ENCODE measurements at places on chromosomes 5 and 9. TPM values are rescaled to one million over a fixed set of nuclear protein-coding genes. Genes with fewer than 3 reads are reported as not detected.

DNA sequence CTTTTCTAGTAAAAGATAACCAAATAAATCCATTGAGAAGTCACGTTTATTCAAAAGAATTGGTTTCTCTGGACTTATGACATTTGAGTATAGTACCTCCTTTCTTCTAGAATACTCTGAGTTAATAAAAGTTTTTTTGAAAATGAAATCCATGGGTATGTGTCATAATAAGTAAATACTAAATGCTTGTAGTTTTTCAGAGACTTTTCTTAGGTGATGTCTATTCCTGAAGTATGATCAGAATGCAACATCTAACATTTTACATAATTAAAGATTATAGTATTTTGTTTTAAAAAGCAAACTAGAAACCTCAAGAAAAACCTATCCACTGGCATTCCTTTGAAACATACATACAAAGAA is 63.2 kb downstream of the NFIB start:
- no peak for DNase-seq

- no peak for DNase-seq
These were observed 354.8 kb downstream of the TAF11L14 start for GRCh38 chr5:17989036-17989435.

GRCh38 chr9:124863371-124863871 is 1.5 kb downstream of the ARPC5L start:
- no peak for DNase-seq

GRCh38 chr9:37836386-37836785 is 35.8 kb downstream of the DCAF10 start:
- DNase-seq: no peak

NSD1 gene
- 46.4 TPM for total RNA-seq

GPBP1 gene
- 87.9 TPM for total RNA-seq

ECM2 gene
- total RNA-seq: 10.7 TPM
